ENCODE measurements at places on chromosomes 3 and 15.

DNA sequence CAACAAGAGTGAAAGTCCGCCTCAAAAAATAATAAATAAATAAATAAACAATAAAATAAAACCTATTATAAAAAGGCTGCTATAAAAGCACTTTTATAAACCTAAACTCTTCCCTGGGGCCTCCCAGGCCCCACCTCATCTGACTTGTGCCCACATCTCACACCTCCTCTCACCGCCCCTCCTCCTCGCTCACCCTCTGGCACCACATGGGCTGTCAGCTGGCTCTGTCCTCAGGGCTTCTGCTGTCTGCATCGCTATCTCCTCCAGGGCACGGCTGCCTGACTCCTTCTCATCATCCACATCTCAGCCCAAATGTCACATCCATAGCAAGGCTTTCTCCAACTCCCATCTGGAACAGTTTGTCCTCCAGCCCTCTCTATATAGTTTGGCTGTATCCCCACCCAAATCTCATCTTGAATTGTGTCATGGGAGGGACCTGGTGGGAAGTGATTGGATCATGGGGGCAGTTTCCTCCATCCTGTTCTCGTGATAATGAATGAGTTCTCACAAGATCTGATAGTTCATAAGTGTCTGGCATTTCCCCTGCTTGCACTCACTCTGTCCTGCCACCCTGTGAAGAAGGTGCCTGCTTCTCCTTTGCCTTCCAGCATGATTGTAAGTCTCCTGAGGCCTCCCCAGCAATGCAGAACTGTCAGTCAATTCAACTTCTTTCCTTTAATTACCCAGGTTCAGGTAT lies 8.8 kb upstream of the SH3BP5 start:
- no peak for DNase-seq

DNA sequence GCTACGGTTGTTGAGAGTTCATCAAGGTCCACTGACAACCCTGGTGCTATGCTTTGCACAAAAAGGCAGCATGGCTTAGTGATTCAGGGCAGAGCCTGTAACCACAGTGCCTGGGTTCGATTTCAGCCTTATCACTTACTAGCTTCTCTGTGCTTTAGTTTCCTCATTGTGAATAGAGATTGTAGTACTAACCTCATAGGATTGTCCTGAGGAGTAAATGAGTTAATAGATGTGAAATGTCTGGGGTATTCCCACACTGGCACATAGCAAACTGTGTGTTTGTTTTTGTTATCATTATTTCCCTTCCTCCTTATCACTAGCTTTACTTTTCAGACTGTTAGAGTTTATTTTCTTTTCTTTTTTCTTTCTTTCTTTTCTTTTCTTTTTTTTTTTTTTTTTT lies 16.3 kb downstream of the CRTAP start:
- DNase-seq, result no peak

DNA sequence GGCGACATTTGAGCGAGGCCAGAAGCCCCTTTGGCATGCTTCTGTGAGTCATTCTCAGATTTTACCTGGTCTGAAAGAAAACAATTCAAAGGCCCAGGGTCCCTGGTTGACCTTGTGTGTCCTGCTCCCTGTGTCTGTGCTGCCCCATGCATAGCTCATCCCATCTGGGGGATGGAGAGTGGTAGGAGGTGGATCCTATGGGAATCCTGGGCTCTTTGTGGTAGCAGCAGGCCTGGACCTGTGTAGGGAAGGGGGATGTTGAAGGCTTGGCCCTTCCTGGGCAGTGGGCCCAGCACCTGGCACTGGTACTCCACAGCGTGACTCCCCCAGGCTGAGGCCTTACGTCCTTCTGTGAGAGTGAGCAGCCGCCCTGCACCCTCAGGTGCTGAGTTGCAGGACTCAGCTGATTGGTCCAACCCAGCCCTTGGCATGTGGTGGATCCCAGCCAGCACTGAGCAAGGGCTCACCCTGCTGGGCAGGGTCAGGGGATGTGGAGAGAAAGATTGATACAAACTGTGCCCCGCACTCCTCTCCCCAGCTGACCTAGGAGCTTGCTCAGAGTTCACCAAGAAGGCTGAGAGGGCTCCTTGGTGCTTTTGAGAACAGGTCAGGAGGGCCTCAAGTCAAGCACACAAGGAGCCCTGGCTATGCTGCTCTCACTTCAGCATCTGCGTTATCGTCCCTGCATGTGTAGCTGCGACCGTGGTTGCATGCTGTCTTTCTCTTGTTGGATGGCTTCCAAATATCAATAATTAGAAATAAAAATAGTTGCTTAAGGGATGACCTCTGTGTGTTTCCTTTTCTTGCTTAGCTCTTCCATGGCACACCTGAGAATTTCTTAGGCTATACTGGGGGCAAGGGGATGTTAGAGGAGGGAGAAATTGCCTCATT lies 21.4 kb upstream of the JMJD7 start:
- DNase-seq, result no peak

GRCh38 chr3:61668317-61668864 lies 107.0 kb downstream of the PTPRG start:
- DNase-seq, result no peak
